CD14-positive monocyte (primary cell): ENCODE measurements at places on chromosomes 7 and 10.

GRCh38 chr7:133560900-133561299, 308.0 kb downstream of the EXOC4 start:
- no peak for DNase-seq

- DNase-seq: no peak
Measured at GRCh38 chr7:95295397-95295796, 28.9 kb downstream of the PON1 start.

GRCh38 chr7:44959433-44959951, 19.3 kb downstream of the MYO1G start:
- peak; percentile 72 for DNase-seq

DNA sequence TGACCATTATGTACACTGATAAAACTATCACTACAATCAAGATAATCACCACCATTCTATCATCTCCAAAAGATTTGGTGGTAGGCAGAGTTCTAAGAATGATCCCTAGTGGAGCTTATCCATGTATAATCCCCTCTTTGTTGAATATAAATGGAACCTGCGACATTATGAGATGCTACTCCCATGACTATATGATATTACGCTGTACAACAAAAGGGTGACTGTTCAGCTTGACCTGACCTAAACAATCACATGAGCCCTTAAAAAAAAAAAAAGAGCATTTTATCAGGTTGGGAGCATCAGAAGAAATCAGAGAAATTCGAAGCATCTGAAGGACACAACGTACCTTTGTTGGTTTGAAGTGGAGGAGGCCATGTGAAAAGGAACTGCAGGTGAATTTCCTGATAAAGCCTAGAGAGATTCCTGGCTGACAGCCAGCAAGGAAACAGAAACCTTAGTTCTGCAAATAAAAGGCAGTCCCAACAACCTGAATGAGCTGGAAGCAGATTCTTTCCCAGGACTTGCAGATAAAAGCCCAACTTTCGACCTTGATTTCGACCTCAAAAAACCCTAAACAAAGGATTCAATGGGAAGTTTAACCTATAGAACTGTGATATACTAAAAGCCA, 270.7 kb downstream of the ADRA2A start:
- no peak for DNase-seq

GRCh38 chr7:143499246-143499645, 21.6 kb downstream of the TAS2R41 start:
- DNase-seq: peak; percentile 14

DNA sequence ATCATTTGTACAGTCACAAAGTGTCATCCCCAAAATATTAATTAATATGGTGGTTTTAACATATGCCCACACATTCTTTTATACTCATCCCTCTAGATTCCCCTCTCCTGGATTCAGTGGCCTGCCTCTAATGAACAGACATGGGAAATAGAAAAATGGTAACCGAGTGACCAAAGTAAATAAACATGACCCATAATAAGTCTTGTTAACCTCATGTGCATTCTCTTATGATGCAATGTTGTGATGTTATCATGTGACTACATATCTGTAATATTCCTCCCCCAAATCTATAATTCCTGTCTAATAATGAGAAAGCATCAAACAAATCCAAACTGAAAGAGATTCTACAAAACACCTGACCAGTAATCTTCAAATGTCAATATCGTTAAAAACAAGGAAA, 164.5 kb upstream of the PRSS1 start:
- peak; percentile 25 for DNase-seq

- no peak for DNase-seq
Measured at GRCh38 chr7:47771336-47771989, 176.8 kb downstream of the PKD1L1 start.

DNA sequence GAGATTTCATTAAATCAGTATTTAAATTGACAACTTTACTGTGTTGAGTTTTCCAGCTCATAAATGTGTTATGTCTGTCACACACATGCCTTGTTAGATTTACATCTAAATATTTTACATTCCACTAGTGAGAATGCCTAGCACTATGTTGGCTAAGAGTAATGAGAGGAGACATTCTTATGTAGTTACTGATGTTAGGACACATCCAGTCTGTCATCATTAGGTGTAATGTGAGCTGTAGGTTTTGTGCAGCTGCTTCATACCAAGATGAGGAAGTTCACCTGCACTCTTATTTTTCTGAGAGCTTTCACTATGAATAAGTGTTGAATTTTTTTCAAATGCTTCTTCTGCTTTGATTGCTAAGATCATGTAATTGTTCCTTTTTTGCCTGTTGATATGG, 218.0 kb upstream of the IGFBP3 start:
- no peak for DNase-seq
